ENCODE measurements at places on chromosomes 3 and 15.

DNA sequence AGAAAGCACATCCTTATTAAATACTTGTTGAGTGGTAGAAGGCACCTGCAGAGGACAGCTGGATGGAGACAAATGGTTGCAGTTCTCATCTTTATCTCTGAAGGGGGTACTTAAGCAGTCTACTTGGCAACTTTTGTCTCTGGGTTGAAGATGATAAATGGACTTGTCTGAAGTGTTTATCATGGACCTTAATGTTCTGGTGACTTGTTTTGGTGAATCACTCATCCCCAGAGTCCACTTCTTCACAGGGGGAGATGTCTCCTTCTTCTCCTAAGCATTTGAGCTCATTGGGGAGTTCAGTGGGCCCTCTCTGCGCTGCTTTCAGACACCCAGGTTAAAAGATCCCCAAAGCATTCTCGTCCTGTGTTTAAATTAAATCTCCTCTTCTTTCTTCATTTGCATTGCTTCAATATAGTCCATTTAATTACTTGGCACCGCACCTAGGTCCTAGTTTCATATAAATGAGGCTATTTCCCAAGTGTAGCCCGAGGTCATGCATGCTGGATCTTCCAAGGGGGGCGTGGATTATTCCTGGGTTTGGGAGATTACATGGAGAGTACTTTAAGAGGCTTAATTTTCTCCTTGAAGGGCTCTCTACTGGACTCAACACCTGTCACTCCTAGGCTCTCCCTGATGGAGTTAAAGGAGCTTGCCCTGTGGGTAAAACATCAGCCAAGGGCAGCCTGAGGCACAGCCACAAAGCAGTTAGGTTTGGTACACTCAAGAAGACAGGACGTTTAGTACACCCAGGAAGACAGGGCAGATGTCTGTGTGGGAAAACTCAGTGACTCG lies 239.3 kb upstream of the C2CD4B start:
- DNase-seq, result no peak

DNA sequence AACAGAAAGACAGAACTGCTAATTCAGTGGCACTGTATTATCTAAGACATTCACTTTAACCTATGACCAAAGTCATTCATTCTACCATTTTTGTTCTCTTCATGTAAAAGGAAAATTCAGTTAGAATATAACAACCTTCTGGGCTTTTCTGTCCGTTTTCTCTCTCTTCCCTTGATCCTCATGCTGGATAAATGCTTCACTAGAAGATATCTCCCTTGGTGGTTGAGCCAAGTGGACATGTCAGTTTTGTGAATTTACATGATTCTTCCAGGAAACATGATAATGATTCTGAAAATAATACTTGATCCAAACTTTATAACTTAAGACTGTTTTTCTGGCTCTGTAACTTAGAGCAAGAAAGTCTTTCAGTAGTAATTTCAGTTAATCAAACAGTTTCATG lies 1012.2 kb downstream of the SQOR start:
- DNase-seq, result no peak

GRCh38 chr3:186651678-186652215 lies 11.5 kb downstream of the FETUB start:
- no peak for DNase-seq

GRCh38 chr15:93180656-93181055 lies 91.6 kb upstream of the RGMA start:
- no peak for DNase-seq

- DNase-seq, result no peak
These were observed 1.8 kb downstream of the STAG1 start for GRCh38 chr3:136750209-136750896.

DNA sequence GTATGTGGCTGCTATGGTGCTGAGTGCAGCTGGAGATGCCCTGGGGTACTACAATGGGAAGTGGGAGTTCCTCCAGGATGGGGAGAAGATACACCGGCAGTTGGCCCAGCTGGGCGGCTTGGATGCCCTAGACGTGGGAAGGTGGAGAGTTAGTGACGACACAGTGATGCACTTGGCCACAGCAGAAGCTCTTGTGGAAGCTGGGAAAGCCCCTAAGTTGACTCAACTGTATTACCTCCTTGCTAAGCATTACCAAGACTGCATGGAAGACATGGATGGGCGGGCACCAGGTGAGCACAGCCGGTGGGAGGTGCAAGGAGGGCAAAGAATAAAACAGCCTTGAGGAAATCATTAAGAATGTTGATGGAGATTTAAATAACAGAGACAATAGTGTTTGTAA lies 2.9 kb downstream of the ADPRH start:
- no peak for DNase-seq

DNA sequence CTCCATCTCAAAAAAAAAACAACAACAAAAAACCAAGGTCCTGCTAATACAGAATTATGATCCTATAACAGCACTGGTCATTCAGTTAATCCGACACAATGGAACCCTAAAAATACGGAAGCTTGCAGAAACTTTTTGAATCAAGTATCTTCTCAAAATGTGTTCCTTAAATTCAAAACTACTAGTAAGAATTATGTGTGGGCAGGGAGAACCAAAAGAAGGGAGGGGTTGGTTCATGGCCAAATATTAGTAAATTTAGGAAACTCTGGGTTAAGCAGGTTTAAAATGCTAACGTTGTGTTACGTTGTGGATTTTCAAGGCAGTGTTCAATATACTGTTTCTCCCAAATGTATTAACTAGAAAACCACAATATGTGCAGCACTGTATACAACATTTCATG lies 115.5 kb downstream of the KLHL25 start:
- no peak for DNase-seq

DNA sequence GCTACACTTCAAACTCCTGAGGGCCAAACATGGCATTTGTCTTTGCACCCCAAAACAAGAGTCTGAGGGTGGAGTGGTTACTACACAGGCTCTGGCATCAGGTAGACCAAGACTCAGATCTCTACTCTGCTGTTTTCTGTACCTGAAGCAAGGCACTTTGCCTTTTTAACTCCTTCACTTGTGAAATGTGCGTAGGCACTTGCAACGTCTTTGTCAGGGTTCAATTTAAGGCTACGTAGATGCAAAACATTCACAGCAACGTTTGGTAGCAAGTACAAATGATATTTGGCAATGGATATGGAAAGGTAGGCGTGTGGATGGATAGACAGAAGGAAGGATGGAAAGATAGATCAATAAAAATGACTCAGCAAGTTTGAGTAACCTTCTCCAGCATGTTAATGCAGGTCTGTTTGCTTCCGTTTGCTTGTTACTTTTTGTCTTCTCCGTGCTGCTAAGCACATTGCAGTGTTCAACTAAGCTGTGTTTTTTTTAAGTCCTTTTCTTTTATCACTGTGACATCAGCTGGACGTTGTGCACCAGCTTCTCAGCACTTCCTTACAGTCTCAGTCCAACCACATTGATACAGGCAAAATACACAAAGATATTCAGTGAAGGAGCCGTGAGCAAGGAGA lies 100.7 kb downstream of the LRTM1 start:
- DNase-seq, result no peak

- no peak for DNase-seq
These were observed 923.1 kb downstream of the TBL1XR1 start for GRCh38 chr3:176274161-176274560.

GRCh38 chr3:156899951-156900350 lies 73.8 kb downstream of the LEKR1 start:
- no peak for DNase-seq

GRCh38 chr3:70527026-70527425 lies 214.6 kb upstream of the MDFIC2 start:
- no peak for DNase-seq

- DNase-seq, result no peak
These were observed 261.9 kb downstream of the TBL1XR1 start for GRCh38 chr3:176935194-176935888.

- DNase-seq, result no peak
These were observed 43.9 kb downstream of the ADCY5 start for GRCh38 chr3:123405021-123405420.

DNA sequence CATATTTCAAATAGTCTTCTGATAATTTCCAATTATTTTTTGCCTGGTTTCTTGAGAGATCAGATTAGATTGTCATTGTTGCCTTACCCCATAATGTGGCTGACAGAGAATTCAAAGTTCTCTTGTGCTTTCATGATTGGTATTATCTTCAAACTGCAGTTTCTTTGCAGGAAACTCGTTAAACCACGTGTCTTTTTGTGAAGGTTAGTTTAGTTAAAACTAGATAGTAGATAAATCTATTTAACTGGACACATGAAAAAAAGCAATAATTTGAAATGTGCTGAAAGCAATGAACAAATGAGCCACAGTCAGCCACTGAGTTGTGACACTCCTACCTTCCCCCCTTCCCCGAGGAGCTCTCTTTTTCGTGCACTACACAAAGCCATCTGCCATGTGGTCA lies 327.5 kb upstream of the UMPS start:
- DNase-seq, result no peak

- no peak for DNase-seq
These were observed 507.6 kb downstream of the NR2F2 start for GRCh38 chr15:96838081-96838480.

GRCh38 chr3:13005301-13005700 lies 67.9 kb downstream of the IQSEC1 start:
- no peak for DNase-seq

DNA sequence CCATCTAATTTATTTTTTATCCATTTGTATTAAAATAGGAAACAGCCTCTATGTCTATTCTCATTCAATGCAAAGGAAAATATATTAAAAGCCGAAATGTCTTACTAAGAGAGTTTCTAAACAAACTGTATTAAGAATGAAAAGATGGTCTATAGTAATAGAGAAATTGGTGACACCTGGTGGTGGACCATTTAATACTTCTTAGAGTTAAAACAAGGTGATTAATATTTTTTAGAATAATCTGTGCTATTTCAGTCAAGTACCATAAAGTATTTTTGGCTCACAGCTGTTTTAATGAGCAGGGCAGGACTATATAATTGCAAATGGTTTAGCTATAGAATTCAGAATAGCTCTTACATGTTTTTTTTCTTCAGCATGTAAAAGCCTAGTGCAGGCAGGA lies 55.7 kb downstream of the SYNPR start:
- no peak for DNase-seq

DNA sequence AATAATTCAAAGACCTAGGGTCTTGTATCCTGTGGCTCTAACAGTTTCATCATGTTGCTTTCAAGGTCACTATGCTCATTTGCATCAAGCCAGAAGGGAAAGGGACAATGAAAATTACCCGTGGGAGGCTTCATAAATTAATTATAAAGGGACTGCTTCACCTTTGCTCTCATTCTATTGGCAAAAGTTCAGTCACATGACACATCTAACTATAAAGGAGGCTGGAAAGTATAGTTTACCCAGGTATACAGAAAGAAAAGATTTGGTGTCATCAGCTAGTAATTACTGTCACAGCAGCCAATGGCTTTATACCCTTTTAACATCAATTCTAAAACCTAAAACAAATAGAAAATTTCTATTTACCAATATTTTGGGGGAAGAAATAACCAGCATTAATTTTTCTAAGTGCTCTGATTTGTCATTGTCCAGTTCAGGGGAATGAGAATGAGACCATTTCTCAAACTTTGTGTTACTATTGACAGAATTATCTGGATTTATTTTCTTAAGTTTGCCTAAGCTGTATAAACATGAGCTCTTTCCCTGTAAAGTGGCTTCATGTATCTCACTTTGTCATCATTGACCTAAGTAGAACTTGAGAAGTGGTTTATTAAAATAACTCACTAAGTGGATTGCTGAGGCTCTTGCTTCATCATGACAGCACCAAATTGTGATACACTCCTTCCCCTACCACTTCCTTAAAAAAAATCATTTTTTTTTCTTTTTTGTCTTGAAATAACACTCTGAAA lies 257.7 kb upstream of the PEX5L start:
- no peak for DNase-seq

DNA sequence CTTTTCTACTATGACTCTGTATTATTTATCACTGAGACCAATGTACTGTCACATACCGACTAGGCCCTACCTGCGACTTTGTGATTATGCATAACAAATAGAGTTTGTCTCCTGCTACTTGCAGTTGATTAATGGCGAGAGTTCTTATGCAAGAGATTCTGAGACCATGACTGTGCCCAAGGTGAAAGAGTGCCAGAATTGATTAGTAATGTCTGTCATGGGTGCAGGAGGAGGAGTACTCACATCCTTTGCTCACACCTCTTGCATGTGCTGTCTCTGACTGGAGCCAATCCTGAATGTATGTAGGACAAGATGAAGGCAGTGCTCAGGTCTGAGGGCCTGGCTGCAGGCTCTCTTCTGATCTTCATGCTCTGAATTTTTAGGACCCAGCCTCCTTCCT lies 260.7 kb downstream of the THSD4 start:
- no peak for DNase-seq

DNA sequence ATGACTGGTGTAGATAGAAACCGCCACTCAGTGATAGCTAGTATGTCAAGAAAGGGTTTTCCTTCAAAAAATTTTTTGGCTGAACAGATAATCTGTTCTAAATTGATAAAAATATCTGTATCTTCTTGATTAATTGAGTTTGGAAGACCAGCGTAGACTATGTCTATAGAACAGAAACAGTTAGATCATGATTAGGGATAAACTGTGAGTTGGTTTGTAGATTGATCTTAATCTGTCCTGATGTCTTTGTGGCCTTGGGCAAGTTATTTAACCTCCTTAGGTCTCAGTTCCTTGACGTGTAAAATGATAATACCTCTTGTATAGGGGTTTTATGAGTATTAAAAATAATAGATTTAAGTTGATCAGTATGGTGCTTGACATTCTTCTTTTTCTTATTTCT lies 4.7 kb downstream of the NFKBIZ start:
- no peak for DNase-seq

DNA sequence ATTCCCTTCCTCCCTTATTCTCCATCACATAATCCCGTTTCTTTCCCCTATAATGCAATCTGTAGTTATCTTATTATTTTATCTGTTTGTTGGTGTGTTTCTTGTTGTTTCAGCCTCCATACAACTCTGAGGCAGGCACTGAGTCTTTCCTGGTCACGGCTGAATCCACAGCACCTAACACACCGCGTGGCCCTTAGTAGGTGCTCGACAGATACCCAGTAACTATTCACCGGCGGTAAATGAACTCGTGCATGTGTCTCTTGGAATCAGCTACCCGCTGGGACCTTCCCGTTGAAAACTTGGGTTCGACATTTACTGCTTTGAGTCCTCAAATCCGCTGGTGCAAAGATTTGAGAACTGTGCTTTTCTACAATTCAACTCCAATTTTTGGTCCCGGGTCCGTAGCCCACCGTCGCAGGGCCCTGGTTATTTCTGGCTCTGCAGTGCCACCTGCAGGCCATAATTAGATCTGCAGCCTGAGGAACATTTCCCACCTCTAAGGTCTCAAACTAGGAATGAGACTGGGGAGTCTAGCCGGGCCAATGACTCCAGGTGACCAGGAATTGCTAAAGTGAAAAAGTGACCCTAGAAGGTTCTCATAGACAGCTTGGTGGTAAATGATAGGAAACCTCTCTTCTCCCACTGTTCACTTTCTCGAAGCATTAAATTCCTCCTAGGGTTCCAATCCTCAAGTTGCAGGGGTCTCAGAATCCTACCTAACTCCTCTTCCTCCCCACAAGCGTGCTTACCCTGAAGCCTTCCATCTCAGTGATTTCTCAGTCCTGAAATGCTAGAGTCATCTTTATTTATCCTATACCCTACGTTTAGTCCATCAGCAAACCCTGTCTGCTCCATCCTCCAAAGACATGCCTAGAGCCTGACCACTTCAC lies 40.0 kb upstream of the TRH start:
- DNase-seq, result peak; percentile 13
